ENCODE measurements at places on chromosomes 11 and 22.

- DNase-seq: no peak
These were observed 704.8 kb downstream of the DLG2 start for GRCh38 chr11:84922212-84922805.

- DNase-seq: no peak
These were observed 16.7 kb upstream of the ARHGAP32 start for GRCh38 chr11:129208863-129209262.

- no peak for DNase-seq
These were observed 13.7 kb downstream of the PHLDA2 start for GRCh38 chr11:2915473-2915872.

DNA sequence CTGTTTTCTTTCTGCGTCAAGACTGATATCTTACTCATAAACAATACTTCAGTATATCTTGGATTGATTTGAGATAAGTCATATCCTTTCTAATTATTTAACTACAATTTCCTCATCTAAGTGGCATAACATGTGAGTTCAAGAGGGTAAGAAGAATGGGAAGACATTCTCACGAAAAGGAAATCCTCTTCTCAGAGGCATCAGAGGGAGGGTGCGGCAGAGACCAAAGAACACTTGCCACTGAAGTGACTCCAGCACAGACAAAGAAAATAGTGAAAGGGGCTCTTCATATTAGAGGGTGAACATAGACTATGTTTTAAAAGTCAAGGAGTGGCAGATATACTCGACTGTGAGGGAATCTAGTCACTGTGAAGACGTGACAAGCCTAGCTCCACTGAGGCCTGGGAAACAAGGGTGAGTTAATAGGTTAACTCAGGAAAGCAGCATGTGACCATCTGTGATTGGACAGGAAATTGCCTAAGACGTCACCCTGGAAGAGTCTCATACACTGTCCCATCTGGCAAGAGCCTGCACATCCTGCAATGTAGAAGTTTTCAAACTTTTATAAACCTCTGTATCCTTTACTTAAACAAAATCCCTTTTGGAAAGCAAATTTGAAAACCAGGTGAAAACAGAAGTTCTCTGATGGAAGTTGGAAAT is 1.9 kb upstream of the MMP1 start:
- no peak for DNase-seq

DNA sequence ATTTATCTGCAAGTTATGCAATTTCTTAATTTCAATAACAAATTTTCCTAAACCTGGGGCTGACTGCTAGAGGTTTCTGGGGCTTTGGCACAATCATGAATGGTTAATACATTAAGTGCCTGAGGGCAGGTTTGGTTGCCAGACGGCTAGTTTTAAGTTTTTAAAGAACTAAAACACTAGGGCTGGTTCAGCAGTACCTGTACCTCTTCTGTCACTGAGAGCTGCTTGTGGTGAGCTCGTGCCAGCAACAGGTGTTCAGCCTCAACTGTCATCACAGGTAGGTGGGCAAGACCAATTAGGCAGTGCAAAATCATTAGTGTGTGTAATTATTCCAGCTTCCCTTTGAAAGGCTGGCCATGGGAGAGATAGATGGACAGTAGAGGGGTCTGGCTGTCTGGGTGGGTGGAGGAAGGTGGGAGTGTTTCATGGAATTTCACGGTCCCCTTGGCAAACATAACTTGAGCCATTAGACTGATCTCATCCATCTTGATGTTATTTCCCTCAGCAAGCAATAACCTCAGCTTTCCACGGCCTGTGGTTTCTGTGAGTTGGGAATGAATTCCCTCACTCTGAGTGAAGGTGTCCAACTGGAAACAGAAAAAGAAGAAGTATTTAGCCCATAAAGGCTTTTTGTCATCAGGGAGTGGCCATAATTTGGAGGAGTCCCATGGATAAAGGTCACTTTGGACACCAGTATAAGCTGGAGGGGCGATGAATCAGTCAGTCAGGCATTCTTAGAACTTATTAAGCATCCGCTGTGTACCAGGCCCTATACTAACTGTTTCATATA is 114.8 kb downstream of the SNX19 start:
- DNase-seq: no peak

DNA sequence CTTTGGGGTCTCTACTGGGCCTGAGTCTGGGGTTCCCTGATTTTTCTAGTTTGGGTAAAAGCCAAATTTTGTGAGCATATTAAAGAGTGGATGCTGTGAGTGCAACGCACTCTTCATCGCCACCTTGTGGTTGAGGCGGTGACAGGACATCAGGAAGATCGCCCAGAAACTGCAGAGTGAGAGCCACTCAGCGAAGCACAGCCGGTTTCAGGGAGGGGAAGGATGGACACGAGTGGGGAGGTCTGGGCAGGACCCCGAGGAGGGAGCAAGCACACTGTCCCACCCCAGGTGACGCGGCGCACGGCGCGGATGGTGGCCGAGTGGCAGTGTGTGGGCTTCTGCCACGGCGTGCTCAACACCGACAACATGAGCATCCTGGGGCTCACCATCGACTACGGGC is 9.1 kb downstream of the SELENOO start:
- peak; percentile 71 for DNase-seq

- no peak for DNase-seq
These were observed 10.3 kb downstream of the USH1C start for GRCh38 chr11:17533778-17534415.

DNA sequence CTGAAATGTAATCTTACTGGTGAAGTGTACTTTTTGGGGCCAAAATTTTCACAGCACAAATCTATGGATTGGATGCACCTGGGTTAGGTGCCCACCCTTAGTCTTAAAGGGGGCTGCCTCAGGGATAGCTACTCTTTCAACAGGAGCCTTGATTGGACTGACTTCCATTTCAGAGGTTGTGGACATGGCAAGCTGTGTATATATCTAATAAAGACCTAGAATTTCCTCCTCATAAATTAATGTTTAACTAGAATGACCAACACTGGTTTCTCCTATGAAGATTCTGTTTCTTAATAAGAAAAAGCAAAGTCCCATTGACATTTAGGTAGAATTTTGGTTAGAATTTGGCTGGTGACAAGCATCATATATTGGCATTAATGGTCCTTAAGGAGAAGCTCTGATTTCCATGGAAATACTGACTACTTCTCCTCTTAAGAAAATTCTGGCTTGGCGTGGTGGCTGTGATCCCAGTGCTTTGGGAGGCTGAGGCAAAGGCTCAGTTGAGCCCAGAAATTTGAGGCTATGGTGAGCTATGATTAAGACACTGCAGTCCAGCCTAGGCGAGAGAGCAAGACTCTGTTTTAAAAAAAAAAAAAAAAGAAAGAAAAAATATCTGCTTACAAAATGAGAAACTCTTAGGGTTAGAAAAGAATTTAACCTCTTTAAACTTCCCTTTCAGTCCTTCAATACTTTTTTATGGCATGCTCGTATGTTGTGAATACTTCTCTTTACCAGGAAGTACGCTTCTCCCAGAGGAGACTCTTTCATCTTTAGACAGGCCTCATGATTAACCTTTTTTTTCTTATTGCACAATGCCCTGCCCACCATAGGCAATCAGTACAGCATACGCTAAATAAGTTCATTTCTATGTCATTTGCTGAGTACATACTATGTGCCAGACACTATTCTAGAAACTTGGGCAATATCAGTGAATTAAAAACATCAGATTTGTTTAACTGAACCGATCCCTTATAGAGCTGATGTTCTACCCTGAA is 77.2 kb downstream of the PRR5L start:
- DNase-seq: no peak

DNA sequence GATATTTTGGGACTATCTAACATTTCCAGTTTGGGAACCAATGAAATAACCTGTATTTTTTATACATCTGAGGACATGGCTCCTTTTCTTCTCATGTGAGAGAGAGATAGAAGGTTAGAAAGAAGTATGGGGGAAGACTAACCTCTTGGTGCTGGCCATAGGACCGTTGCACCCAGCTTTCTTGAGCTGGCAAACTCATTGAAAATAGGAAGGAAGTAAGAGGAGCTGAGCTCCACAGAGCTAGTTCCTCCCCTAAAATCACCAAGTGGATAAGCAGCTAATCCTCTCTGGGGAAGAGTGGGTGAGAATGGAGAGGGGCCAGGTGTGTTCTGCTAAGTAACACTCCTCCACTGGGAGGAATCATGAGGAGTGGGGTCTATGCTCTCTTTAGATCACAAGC is 387.4 kb upstream of the CADM1 start:
- DNase-seq: no peak

- DNase-seq: no peak
These were observed 125.5 kb downstream of the BBOX1 start for GRCh38 chr11:27166130-27166529.
